ENCODE measurements at places on chromosomes 3 and 15.

- no peak for DNase-seq
These were observed 33.0 kb downstream of the KY start for GRCh38 chr3:134617608-134618477.

- DNase-seq = no peak
These were observed 251.1 kb downstream of the PTPRG start for GRCh38 chr3:61812517-61812916.

DNA sequence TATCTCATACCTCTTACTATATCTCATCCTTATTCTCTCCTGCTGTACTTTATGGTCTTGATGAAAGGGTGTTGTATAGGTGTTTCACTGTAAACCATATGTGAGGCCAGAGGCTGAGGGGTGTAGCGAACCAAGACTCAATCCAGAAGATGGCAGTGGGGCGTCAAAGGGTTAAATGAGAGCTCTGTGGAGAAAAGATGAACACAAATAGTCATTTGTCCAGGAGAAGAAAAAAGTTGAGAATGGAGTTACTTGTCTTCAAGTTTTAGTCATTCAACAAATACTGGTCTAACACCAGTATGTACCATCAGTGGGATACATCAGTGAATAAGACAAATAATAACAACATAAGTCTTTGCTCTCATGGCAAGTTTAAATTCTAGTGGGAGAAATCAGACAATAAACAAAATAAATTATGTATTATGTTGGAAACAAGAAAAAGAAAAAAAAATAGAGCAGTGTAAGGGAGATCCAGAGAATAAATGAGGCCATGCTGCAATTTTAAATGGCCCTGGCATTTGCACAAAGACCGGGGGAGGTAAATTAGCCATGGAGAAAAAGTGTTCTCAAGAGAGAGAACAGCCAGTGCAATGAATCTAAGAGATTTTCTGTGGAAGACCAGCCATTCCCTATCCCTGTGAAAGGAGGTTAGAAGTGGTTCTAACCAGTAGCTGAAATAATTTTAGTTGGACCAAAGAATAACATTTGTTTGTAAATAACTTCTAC lies 77.0 kb upstream of the UMPS start:
- DNase-seq = no peak

- no peak for DNase-seq
These were observed 61.4 kb downstream of the UMPS start for GRCh38 chr3:124791639-124792151.

DNA sequence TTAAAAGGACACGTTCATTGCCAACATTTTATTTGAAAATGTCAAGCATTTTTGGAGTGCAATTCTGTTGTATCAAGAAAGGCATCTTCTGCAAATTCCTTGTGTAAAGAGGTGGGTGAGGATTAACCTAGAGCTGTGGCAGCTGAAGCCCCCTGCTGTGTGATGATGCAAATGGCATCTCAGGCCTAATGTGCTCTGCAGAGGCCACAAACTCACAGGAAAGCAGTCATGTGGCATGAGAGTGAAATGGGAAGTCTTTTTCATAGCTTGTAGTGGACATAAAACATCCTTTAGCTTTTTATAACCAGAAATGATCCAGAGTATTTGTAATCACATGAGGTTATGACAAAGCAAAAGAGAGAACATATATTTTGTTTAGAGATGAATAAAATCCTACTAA lies 6.4 kb downstream of the CADM2 start:
- DNase-seq = no peak

- DNase-seq = no peak
These were observed 142.4 kb downstream of the TCF12 start for GRCh38 chr15:57060799-57061198.

GRCh38 chr3:193593668-193594030 lies 641 bp downstream of the OPA1 start:
- no peak for DNase-seq

DNA sequence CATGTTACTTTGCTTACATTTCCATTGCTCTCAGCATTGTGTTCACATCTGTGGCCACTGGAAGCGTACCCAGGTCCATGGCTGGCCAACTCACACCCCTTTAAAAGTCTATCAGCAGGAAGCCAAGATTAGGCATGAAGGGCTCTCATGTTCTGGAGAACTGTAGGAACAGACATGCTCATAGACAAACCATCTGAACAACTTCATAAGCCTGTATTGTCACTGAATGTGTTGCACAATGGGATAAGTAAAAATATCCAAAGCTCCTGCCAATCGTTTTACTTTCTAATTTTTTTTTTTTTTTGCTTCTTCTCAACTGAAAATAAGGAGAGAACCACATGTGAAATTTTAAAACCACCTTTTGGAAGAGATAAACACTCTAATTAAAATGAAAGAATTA lies 6.4 kb downstream of the RPLP1 start:
- DNase-seq = no peak

GRCh38 chr3:121748680-121749275 lies 763 bp downstream of the GOLGB1 start:
- no peak for DNase-seq

- DNase-seq = no peak
These were observed 60.0 kb upstream of the STT3B start for GRCh38 chr3:31472479-31473390.

DNA sequence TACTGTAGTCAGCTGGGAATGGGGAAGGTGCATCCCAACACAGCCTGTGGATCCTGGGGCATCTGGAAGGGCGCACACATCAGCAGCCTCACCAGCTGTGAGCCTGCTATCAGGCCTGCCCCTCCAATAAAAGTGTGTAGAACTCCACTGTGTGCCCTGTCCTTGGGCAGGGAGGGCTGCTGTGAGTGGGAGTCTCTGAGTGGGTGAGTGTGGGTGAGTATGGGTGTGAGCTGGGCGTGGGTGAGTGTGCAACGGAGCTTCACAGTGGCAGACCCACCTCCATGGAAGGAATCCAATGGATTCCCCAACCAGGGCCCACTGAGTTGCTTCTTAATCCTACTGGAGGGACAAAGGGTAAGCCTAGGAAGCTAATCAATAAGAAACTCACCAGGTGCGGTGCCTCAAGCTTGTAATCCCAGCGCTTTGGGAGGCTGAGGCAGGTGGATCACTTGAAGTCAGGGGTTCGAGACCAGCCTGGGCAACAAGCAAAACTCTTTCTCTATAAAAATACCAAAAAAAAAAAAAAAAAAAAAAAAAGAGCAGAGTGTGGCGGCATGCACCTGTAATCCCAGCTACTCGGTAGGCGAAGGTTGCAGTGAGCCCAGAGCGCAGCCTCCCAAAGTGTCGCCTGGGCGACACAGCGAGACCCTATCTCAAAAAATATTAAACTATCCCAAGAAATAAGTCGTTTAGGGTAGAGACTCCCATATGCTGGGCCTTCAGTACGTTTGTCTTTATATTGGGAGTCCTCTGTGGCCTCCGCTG lies 555 bp upstream of the RCCD1 start:
- DNase-seq = no peak

DNA sequence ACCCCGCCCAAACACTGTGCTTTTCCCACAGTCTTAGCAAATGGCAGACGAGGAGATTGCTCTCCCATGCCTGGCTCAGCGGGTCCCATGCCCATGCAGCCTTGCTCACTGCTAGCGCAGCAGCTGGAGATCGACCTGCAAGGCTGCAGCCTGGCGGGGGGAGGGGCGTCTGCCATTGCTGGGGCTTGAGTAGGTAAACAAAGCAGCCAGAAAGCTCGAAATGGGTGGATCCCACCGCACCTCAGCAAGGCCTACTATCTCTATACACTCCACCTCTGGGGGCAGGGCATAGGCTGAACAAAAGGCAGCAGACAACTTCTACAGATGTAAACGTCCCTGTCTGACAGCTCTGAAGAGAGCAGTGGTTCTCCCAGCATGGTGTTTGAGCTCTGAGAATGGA lies 27.2 kb upstream of the WDR5B start:
- no peak for DNase-seq

DNA sequence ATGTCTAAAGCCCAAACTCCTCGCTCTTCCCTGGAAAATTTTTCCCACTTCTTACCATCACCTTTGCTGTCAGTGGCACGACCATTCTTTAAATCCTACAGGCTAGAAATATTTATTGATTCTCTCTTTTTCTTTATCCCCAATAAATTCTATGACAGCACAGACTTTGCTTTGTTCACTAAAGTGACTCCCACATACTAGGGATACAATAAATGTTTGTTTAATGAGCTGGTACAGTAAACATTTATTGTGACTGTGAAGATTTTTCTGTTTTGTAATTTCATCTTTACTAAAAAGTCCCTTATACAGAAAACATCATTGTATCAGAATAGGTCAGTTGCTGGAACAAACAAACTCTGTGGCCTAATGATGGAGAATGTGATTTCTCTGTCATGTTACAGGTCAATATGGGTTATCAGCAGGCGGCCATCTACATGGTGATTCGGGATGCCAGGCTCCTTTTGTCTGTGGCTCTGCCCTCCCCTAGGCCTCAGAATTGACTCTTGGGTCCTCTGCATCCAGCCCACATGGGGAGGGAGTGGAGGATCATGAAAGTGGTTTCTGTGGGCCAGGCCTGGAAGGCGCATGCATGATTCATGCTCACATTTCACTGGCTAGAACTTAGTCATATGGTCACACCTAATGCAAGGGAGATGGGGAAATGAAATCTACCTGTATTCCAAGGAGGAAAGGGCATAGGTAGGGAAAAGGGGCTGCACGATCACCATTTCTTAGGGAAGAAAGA lies 22.7 kb upstream of the KNG1 start:
- DNase-seq = no peak

GRCh38 chr3:130480736-130481135 lies 36.2 kb upstream of the COL6A6 start:
- DNase-seq = no peak

- peak; percentile 38 for DNase-seq
These were observed at the start of gene NT5DC2 for GRCh38 chr3:52533623-52534280. TSS of gene NT5DC2 (minus strand) at chr3:52533857. CDS start at chr3:52533737, 120 bp downstream.

GRCh38 chr3:23576379-23576959 lies 229.3 kb upstream of the UBE2E1 start:
- no peak for DNase-seq

GRCh38 chr3:188348435-188349244 lies 194.7 kb downstream of the LPP start:
- no peak for DNase-seq

DNA sequence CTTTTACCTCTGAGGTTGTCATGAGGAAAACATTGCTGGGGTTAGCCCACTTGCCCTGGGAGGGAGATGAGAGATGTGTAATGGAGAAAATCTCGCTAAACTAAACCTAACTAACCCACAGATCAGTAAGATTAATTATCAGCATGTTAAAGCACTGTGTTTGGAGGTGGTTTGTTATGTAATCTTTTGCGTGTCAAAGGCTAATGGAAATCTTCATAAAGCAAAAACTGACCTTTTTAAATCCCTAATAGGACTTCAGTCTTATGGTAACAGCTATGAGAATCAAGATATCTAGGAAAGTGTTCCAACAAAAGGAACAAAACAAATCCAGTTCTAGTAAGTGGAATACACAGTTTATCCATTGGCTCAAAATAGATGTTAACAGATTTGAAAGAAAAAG lies 102.7 kb downstream of the PLOD2 start:
- DNase-seq = no peak

DNA sequence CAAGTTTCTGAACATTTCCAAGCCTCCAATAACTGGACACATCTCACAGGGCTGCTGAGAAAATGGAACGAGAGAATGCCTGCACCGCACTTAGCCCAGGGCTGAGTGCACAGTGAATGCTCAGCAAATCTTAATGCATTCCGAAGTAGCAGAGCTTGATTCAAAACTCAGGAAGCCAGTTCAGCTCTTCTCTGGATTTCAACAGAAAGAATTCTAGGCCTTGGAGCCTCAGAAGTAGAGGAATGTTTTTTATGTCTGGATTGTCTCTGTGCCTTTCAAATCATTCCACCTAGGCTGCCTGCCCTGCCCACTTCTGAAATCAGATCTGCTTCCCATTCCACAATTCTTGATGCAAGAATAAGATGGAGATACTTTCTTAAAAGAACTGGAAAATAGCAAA lies 9.6 kb upstream of the FOXP1 start:
- no peak for DNase-seq

DNA sequence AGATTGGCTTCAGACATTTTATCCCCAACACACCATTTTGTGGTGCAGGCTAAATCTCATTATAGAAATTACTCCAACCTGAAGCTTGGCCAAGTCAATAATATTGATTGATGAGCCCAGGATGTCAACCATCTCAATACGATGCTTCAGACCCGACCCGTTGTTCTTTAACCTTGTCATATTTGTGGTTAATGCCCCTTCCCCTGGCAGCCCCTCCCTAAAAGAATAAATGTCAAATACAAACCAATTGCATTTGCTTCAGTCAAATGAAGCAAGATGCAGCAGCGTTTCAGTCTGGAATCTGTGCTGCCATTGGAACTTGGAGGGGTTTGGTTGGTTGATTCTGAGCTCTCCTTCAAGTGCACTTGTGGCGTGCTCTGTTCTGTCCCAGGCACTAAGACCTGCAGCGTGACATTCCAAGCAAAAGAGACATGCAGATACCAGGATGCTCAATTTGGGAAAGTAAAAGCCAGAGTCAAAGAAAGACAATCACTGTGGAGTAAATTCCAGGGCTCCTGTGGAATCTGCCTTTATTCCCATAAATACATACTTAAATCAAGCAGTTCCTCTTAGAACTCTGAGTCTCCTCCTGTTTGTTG lies 23.8 kb upstream of the PSMD6 start:
- no peak for DNase-seq

DNA sequence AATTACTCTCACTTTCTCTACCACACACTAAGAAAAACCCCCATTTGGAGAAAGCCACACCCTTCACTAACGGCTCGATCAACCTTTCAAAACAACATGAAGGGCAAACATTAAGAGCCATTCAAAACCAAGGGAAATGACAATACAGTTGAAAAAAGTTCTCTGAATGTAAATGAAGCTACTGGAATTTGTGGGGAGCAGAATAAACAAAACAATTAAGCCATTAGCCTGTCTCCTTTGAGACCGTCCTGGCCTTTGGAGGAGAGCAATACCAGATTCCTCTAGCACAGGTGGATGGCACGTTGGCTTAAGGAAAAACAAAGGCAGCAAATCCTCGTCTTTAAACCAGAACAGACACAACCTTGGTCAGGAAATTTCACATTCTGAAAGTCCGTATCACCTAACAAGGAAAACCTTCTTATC lies 18.7 kb downstream of the MYO1E start:
- DNase-seq = no peak

DNA sequence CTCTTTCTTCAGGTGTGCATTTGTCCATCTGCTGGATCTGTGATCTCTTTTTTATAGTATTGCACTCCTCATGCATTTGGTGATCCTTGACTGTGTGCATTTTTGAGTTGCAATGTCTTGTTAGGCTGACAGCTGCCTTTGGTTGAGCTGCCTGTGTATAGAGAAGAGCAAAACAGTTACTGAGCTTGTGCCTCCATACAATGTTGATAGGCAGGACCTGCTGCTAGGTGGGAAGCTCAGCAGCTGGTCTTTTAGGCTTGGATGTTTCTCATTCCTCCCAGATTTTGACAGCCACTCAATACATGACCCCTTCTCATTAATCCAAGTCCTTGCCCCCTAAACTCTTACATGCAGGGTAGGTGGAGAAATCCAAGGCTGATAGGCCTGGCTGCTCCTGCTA lies 74.8 kb upstream of the PIAS1 start:
- DNase-seq = no peak

GRCh38 chr3:4525560-4526223 lies 32.5 kb downstream of the ITPR1 start:
- no peak for DNase-seq

- DNase-seq = no peak
These were observed 28.9 kb downstream of the FAM43A start for GRCh38 chr3:194714564-194714963.

GRCh38 chr3:36648241-36649034 lies 115.9 kb downstream of the DCLK3 start:
- DNase-seq = no peak

- DNase-seq = no peak
These were observed 86.5 kb downstream of the ANKRD28 start for GRCh38 chr3:15711281-15711680.
